ENCODE measurements at places on chromosomes 6 and 20.

DNA sequence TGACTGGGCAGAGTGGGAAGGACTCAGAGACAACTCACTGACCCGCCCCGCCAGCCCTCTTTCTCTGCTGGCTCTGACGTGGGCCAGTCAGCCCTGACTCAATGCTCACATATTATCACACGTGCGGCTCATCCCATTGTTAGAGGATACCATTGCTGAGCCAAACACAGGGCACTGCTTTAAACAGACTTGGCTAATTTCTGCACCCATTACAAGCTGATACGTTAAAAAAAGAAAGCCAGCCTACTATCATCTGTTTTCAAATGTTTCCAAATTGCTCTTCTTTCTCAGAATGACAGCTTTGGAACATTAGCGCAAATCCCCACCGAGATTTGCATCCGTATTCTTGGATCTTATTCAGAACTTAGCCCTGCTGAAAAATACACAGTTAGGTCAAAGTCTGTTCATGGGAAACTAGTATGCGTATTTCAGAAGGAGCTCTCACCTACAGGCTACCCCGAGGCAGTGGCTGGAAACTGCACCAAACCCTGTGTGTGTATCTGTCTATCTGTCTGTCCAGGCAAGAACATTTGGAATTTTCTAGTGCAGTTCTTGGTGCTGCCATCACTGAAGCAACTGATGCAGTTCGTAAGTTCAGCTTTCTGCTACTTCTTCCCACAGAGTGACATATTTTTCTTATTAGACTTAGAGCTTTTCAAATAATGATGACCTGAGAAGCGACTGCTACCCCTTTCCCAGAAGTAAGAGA, 32.8 kb downstream of the RAMACL start:
- DNase-seq, result no peak

- DNase-seq, result no peak
Measured at GRCh38 chr20:38217791-38218565, 42.6 kb downstream of the KIAA1755 start.

- DNase-seq, result no peak
Measured at GRCh38 chr6:121652726-121653623, 217.5 kb downstream of the GJA1 start.

DNA sequence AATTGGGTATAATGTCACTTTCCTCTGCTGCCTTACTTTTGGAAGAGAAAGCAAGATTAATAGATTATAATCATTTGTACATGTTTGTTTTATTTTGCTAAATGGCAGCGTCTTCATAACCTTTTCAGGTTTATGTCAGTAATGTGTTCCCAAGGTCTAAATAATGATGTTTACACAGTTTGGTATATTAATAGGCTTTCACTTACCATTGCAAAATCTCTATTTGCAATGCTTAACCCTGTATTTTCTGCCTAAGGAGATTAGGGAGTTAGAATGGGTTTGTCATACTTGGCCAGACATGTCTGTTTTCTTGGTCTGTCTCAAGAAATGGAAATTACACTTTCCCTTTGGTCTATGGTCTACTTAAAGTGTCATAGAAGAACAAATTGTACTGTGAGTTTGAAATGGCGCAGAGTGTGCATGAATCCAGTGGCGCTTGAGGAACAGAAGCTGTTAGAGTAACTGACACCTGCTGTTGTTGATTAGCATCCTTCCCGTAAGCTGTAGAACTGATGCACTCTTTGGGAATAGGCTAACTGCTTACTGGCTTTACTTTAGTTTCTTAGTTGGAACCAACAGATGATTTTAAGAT, 261.1 kb downstream of the SAMD5 start:
- DNase-seq, result no peak

GRCh38 chr6:81634155-81634880, 118.2 kb downstream of the TENT5A start:
- no peak for DNase-seq

GRCh38 chr6:67190733-67191132, 1444.3 kb upstream of the ADGRB3 start:
- DNase-seq, result no peak

GRCh38 chr6:151675746-151676459, 131.6 kb upstream of the ESR1 start:
- no peak for DNase-seq

DNA sequence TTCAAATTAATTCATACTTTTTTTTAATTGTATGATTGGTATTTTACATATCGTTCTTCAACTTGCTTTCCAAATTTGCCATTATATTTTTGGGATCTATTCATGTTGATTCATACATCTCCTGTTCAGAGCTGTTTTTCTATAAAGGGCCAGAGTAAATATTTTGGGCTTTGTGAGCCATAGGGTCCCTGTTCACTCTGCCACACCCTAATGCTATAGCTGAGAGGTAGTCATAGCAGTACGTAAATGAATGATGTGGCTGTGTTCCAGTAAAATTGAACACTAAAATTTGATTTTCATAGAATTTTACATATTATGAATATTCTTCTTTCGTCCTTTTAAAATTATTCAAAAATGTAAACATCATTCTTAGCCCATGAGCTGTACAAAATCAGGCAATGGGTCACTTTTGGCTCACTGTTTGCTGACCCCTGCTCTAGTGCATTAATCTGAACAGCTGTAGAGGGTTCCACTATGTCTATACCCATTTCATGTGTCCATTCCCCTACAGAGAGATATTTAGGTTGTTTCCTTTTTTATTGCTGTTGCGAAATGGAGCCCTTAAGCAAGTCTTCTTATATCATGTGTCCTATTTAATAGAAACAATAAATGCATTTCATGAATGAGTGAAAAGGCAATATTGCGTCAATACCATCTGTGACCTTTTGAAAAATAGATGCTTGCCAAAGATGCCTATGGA, 136.4 kb upstream of the SALL4 start:
- no peak for DNase-seq

DNA sequence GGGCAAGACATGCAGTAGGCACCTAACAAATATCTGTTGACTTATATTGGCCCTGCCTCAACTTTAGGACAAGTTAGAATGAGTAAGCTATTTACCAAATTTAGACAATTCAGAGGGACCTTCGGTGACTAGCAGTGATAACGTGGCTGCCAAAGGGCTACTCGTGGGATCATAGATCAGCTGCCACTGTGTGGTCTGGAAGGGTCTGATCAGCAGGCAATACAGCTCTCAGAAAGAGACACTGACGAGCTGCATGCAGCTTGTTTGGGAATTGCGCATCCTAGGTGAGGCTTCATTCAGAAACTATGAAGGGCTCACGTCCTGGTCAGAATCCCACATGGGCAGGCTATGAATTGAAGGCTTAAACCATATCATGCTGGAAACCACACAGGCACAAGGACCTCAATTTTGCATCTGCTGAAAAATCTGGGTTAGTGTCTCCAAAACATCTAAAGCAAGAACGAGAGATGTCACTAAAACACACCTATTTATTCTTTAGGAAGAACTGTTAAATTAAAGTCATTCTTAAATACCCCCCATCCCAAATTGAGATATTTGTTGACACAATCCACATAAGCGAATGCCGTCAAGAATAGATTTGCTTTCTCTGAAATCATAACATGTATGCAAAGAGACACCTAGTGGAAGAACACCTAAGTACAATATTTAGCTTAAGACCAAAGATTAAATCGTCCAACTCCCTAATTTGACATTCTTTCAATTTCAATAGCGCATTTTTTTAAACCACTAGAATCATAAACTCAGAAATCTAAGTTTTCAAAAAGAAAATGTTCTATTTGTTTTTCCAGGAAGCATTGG, 79.6 kb downstream of the IPCEF1 start:
- peak; percentile 31 for DNase-seq

- DNase-seq, result no peak
Measured at GRCh38 chr6:19320111-19320581, 517.0 kb upstream of the ID4 start.

GRCh38 chr6:157268835-157269234, 54.5 kb downstream of the TMEM242 start:
- DNase-seq, result no peak

DNA sequence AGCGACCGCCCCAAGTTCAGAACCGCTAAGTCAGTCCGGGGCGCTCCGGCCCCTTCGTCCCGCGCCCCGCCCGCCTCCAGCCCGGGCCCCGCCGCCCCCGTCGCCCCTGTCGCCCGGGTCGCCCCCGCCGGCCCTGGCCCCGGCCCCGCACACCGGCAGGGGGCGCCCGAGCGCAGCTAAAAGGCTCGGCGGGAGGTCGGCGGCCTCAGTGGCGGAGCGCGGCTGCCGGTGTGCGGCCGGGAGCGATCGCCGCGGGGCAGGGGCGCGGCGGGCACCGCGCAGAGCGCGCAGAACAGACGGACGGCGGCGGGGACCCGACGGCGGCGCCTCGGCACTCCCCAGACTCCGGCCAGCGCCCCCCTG, at the start of gene FNDC1:
FNDC1 (plus strand) TSS at position 208 of the 363 bp plus-strand sequence. CDS start 197 bp downstream, outside the sequence.
- no peak for DNase-seq

DNA sequence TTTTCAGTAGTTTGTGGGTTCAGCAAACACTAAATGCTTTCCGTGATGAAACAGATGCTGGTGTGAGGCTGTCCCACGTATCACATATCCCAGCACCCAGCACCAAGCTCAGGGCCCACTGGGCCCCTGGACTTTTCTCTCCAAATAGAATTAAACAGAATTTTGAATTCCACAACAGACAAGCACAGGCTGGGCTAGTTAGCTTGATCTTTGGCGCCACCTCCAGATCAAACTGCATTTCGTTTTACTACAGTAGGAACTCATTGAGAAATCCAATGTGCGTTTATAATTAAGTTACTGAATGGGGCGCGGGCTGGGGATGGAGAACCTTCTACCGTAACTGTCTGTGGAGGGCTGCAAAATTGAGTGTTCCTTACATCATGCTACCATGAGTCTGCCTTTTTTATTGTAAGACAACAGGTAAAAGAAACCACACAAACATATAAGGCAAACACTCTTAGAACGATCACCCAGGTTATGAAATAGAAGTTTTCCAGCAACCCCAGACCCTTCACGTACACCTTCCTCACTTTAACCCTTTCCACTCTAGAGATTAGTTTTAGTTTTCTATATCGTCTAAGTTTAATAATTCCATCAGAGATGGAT, 107.8 kb downstream of the ZFP64 start:
- peak; percentile 14 for DNase-seq

GRCh38 chr6:32713241-32713640, 27.9 kb upstream of the HLA-DQA2 start:
- DNase-seq, result no peak

- DNase-seq, result no peak
Measured at GRCh38 chr6:168095716-168096250, 16.8 kb upstream of the FRMD1 start.

GRCh38 chr20:51420111-51420510, 122.4 kb downstream of the NFATC2 start:
- no peak for DNase-seq

DNA sequence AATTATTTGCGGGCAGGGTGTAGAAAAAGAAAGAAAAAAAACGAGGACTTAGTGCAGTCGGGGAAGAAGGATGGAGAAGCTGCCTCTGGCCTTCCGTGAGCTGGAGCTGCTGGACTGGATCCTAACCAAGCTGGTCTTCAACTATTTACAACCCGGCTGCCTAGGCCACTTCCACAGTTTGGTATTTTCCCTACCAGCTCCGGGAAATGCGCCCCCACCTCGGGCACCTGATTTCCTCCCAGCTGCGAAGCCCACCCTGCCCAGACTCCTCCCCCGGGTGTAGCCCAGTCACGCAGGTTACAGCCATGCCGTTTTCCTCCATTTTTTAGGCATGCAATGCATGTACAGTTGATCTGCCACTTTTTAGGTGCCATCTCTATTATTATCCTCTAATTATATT, 21.2 kb downstream of the THEMIS start:
- DNase-seq, result no peak

DNA sequence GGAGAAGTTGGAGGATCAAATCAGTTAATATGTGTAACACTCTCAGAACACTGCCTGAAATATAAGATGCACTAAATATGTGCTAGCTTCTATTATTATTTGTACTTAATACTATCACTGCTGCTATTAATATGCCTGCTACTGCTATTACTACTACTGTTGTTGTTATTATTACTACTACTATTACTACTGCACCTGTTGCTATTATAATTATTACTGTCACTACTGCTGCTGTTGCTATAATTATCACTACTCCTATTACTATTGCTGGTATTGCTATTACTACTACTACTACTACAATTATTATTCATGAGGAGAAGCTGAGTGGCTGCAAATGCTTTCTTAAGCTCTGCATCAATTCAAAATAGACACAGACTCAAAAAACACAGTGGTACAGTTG, 16.7 kb upstream of the SSTR4 start:
- DNase-seq, result no peak

DNA sequence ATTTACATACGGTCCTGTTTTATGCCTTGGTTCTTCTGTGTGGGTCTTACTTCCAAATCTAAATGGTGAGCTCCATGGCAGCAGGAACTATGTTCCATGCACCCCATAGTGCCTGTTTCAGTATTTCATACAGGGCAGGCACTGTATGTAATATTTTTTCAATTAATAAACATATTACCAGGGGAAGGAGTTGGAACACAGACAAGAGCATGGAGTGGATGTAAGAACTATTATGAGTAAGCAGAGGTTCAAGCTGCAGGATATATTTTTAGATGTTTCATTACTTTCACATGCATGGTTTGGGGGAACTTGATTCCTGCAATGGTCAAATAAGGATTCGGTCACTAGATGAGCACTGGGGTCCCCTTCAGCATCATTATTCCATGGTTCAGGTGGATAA, 108.3 kb downstream of the KIF13A start:
- no peak for DNase-seq

- DNase-seq, result no peak
Measured at GRCh38 chr6:122821095-122821494, 32.0 kb downstream of the SMPDL3A start.

GRCh38 chr20:55649254-55649653, 356.1 kb downstream of the CBLN4 start:
- DNase-seq, result no peak

DNA sequence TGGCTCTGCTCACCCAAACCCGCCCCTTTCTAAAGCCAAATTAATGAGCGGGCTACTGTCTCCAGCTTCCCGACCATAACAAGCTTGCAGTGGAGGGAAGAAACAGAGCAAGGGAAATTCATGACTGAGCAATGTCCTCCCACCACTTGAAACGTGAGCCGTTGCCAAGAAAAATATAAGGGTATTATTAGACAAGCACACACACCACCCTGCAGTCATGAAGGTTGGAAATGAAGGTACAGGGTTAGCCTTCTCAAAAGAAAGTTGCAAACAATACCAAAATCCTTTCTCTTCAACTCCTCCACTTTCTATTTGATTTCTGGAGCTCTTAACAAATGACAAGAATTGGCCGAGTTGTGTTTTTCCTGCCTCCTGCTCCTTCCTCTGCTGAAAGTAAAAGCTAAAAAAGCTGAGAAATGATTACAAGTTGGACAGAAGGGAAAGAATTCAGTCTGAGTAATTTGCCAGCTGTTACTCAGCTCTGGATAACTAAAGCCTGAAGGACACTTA, 151.1 kb upstream of the B3GAT2 start:
- peak; percentile 41 for DNase-seq

GRCh38 chr6:2016040-2016439, 229.4 kb downstream of the GMDS start:
- DNase-seq, result no peak

- peak; percentile 87 for DNase-seq
Measured at GRCh38 chr6:136289327-136289578, 393 bp downstream of the BCLAF1 start.

Data from DMS79 treated with DMSO at 0.1 percent for 48 hours (cell line).